ENCODE measurements at places on chromosomes 3 and 15. TPM values are rescaled to one million over a fixed set of nuclear protein-coding genes. Genes with fewer than 3 reads are reported as not detected.

The WDR72 gene
- total RNA-seq, result 0.62 TPM

The INKA1 gene
- total RNA-seq, result 12.3 TPM

The SKIL gene
- total RNA-seq, result 59.5 TPM

The TMOD2 gene
- 14.5 TPM for total RNA-seq

The CLDN18 gene
- total RNA-seq, result 0.62 TPM

The SI gene
- total RNA-seq, result not detected

The POLQ gene
- total RNA-seq, result 3.7 TPM

The IL17RB gene
- 1.0 TPM for total RNA-seq

The GOLGA8G gene
- not detected for total RNA-seq

The MESP2 gene
- not detected for total RNA-seq

The VEPH1 gene
- 7.8 TPM for total RNA-seq

The EFHB gene
- total RNA-seq, result 1.7 TPM

The RASGRP1 gene
- 2.1 TPM for total RNA-seq

The NR1I2 gene
- not detected for total RNA-seq

The TMEM108 gene
- 4.6 TPM for total RNA-seq

The TTC21A gene
- total RNA-seq, result 2.8 TPM

The ACOX2 gene
- total RNA-seq, result 12.6 TPM

The FAM174B gene
- total RNA-seq, result 23.6 TPM

The PRR20G gene
- not detected for total RNA-seq

The ST8SIA2 gene
- total RNA-seq, result 12.7 TPM

The CLDN16 gene
- total RNA-seq, result not detected

The RBP2 gene
- not detected for total RNA-seq

The NUP210 gene
- 13.6 TPM for total RNA-seq

The UNC13C gene
- total RNA-seq, result 0.92 TPM

The KPNA4 gene
- total RNA-seq, result 35.1 TPM

The PLSCR2 gene
- not detected for total RNA-seq

The SCN10A gene
- total RNA-seq, result not detected
